ENCODE measurements at places on chromosomes 6 and 20. TPM values are rescaled to one million over a fixed set of nuclear protein-coding genes. Genes with fewer than 3 reads are reported as not detected.
A peak's percentile ranks its signal among the peaks of the same experiment; 100 is the strongest.

GRCh38 chr6:111818539-111819226, 54.6 kb downstream of the FYN start:
- no peak for DNase-seq

Gene SPAG4
- 2.3 TPM for total RNA-seq

- DNase-seq: no peak
Observed at GRCh38 chr20:25461786-25462545, 54.5 kb downstream of the GINS1 start.

- no peak for DNase-seq
Observed at GRCh38 chr20:1790386-1790785, 104.8 kb upstream of the SIRPA start.

DNA sequence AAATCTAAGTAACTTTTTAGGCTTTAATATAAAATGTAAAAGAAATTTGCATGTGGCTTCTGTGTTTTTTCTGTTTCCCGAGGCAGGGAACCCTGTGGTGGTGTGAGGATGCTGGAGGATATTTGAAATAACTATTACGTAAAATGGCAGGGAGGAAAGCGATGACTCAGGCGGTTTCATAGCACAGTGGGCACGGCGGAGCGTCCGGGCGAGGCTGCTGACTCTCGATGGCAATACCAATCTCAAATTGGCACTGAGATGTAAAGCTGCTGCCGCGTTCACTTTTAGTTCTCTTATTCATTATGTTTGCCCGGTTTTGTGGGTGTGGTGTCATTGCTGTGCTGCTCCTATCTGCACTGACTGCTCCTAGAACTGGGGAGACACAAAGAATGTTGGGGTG, 254.3 kb downstream of the THBS2 start:
- no peak for DNase-seq

GRCh38 chr6:121321282-121321681, 13.0 kb downstream of the TBC1D32 start:
- DNase-seq: no peak

DNA sequence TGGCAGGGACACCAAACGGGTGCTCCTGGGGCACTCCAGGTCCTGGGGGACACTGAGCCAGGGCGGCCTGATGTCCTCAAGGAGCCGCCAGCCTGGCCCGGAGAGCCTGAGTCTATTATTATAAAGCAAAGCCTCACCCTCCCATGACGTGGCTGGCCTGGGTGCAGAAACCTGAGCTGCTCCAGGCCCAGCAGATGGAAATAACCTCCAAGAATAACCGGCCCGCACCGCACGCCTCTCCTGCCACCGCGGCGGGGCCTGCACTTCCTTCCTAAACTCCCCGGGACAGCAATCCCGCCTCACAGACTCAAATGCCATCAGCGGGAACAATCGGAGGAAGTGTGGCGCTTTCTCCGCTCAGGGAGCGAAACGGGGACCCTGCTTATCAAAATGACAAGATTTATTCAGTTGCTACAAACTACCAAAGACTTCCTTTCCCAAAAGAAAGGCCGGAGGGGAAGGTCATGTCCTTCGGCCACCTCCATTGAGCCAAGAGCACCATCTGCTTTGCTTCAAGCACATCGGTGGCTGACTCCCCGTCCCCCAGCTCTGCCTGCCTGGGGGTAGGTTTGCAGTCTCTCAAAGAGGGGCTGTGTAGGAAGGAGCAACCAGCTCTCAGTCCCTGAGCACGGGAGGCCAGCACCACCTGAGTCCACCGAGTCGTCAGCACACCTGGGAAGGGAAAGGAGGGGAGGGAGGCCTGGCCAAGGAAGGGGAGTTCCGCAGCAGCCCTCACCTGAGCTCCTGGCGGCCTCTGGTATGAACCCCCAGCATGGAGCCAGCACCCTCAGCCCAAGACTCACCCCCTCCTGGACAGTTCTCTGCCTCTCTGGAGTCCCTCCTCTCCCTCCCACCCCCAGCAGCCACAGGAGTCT, 78.6 kb upstream of the QKI start:
- no peak for DNase-seq

DNA sequence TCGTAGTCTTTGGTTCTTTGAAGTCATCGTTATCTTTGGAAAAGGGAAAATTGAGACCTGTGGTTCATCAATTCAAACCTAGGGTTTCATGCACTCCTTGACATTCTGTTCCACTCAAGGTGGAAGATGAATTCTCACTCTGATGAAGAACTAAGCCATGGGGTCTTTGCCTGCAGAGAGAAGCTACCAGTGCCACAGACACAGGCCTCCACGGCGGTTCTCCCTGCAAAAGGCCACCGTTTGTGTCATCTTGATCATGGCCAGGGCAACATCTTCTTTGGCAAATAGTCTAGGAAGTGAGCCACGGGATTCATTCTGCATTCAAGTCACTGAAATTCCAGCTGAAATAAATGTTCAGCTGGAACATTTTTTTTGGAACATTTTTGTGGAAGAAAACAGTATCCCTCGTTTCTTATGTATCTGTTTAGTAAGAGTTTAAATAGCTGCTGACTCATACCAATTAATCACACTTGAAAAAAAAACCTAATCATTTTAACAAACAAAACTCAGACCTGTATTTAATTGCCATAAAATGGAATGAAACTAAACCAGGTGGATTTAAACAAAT, 206.0 kb upstream of the FOXQ1 start:
- DNase-seq: no peak

- DNase-seq: no peak
Observed at GRCh38 chr20:25389401-25389857, 1.2 kb downstream of the ABHD12 start.

Gene MUC21
- not detected for total RNA-seq

Gene EYA2
- 1.3 TPM for total RNA-seq

GRCh38 chr6:53391170-53391569, 42.4 kb upstream of the ELOVL5 start:
- DNase-seq: no peak

Gene F13A1
- total RNA-seq: 0.39 TPM

GRCh38 chr6:13152764-13153163, 175.6 kb downstream of the TBC1D7 start:
- no peak for DNase-seq

- no peak for DNase-seq
Observed at GRCh38 chr6:25052181-25052580, 116.4 kb upstream of the RIPOR2 start.

DNA sequence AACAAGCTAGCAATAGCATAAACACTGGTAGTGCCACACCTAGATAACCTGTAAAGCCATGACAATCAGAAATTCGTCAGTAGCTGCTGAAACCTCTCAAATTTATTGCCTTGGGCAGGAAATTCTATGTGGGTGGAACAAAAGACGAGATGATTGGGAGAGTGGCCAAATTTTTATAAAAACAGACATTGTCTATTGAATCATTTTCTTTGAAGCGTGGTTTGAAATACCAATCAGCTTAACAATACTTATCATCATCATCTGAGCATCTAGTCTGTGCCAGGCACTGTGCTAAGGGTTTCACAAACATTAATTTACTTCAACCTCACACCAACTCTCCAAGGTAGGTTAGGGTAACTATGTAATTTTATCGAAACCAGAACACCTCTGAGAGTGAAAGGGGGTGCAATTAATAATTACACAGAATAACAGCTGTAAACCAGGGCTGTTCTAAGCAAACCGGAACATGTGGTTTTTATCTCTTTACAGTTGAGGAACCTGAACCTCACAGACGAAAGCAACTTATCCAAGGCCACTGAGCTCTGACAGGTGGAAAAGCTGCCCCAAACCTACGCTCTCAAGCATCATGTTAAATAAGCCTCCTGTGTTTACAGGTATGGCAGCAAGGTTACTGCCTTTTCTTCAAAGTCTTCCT, 43.4 kb downstream of the NHSL1 start:
- DNase-seq: no peak

DNA sequence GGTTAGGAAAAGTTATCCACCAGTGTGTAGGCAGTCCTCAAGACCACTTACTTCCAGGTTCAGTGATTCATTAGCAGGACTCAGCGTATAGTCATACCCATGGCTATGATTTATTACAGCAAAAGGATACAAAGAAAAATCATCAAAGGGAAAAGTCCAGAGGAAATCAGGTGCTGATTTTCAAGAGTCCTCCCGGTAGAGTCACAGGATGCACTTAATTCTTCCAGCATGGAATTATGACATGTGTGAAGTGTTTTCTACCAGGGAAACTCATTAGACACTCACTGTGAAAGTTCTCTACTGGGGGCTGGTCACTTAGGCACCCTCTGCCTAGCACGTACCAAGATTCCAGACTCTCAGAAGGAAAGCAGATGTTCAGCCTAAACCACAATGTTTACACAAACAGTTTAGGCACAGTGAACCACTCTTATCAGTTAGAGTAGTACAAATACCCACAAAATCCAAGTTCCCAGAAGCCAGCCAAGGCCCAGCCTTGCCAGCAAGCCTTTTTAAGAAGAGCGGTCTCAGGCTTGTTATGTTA, 10.2 kb downstream of the WFDC3 start:
- DNase-seq: no peak

DNA sequence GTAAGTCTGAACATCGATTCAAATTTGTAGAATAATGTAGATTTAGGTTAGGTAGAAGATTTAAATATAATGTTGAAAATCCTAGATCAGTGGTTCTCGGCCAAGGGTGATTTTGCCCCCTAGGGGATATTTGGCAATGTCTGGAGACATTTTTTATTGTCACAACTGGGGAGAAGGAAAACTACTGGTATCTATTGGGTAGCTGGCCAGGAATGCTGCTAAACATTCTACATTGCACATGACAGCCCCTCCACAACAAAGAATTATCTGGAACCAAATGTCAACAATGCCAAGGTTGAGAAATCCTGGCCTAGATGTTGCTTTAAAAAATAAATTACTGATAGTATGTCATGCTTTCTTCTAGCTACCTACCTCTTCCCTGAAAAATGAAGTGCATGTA, 76.1 kb downstream of the HIVEP2 start:
- no peak for DNase-seq

Gene HCRTR2
- not detected for total RNA-seq

Gene ANKEF1
- 3.7 TPM for total RNA-seq

- peak; percentile 3 for DNase-seq
Observed at GRCh38 chr6:151325075-151326050, 66.0 kb downstream of the ZBTB2 start.

Gene ZC3H12D
- total RNA-seq: 0.14 TPM

Gene ASIP
- total RNA-seq: not detected

Gene LY6G5C
- 11.0 TPM for total RNA-seq

Gene LCA5
- 4.7 TPM for total RNA-seq

GRCh38 chr6:68649669-68650068, 14.6 kb downstream of the ADGRB3 start:
- no peak for DNase-seq

DNA sequence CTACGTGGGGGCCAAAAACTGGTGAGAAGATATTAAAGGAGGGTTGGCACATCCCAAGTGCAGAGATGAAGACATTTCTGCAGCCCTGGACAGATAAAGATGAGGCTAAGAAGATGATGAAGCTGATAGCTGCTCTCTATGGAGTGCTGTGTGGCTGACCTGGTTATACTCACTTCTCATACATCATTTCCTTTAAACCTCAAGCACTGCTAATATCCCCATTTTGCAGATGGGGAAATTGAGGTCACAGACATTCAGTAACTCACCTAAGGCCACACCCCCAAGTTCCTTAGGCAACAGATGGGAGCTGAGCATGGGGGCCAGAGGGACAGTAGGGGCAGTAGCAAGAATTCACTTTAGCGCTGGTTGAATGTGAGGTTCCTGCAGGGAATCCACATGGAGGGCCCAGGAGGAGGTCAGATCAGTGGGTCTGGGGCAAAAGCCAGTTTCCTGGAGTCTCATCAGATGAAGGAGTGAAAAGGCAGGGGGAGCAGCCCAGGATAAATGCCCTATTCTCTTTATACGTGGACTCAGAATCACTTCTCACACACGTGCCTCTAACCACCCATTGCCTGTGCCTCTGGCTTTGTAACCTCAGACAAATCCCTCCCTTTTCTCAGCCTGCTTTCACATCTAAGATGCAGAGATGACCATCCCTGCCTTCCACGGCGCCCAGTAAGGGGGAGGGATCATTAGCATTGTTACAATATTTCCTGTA, 125.8 kb downstream of the NFATC2 start:
- DNase-seq: no peak

Gene EIF6
- 116 TPM for total RNA-seq

DNA sequence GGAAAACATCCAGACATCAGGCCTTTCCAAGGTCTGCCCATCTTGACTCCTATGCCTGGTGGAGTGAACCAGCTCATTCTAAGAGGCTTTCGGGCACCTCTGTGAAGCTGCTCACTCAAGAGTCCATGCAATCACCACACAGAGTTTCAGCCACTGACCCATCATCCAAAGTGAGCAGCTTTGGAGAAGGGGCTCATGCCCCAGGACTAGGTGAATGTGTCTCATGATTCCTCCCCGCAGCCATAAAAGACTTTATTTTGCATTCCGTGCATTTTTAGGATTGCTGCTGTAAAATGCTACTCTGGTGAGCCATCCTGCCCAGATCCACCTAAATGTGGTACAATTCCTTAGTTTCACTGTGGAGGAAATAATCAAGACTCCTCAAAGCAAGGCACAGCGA, 44.5 kb upstream of the EZR start:
- no peak for DNase-seq

DNA sequence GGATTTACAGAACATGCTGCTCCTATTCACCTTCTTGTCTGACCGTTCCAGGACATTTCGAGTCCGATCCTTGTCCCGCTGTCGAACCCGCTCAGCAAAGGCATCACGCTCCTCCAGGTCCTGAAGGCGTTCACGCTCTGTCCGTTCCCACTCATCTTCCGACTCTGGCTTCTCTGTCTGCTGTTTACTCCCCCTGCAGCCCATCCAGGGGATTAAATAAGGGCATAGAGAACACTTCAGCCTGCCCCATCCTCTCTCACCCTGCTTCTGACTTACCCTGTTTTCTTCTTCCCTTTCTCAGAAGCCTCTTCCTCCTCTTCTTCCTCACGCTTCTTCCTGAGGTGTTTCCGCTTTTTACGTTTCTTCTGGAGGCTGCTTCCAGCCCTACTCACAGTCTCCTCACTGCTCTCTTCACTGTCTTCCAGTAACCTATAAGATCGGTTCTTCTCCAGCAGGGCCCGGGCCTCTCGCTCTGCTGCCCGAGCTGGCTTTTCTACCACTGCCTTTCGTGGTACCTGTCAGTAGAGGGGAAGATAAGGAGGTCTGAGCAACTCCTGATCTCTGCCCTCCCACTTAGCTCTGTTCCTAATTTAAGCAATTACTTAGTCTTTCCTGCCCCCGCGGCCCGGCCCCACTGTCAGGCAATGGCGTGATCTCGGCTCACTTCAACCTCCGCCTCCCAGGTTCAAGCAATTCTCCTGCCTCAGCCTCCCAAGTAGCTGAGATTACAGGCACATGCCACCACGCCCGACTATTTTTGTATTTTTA, 1.9 kb downstream of the DHX16 start:
- DNase-seq: no peak

Gene CGA
- total RNA-seq: not detected

Gene NINL
- total RNA-seq: 41.2 TPM

Gene NRSN1
- total RNA-seq: 0.54 TPM

Gene ADGRG6
- total RNA-seq: 78.9 TPM

- DNase-seq: no peak
Observed at GRCh38 chr6:116036075-116036773, 24.5 kb downstream of the FRK start.
